T47D (cell line): ENCODE measurements at places on chromosomes 7 and 10.

GRCh38 chr10:121266370-121266769 lies 331.9 kb downstream of the FGFR2 start:
- DNase-seq, result no peak

DNA sequence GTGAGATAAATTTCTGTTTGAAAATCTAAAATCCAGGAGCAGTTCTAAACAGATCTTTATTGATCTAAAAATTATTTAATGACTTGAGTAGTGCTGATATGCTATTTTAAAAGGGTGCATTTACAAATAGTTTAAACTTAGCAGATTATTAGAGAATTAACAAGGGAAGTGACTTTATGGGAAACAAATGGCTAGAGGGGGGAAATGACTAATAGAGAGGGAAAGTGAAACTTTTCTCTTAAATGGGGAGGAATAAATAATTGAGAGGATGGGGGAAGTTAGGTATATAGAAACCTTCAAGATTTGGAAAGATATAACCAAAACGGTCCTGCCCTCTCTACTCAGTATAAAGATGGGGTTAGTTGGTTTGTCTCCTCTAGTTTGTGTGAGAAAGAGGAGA lies 90.1 kb upstream of the ARMC3 start:
- no peak for DNase-seq

- DNase-seq, result no peak
Measured at GRCh38 chr7:107318523-107319160, 149.8 kb downstream of the HBP1 start.

GRCh38 chr7:157851501-157852067 lies 514.8 kb downstream of the DNAJB6 start:
- no peak for DNase-seq

GRCh38 chr10:116771101-116771958 lies 29.0 kb upstream of the HSPA12A start:
- DNase-seq, result no peak

GRCh38 chr10:123913688-123914268 lies 22.2 kb upstream of the CPXM2 start:
- no peak for DNase-seq

DNA sequence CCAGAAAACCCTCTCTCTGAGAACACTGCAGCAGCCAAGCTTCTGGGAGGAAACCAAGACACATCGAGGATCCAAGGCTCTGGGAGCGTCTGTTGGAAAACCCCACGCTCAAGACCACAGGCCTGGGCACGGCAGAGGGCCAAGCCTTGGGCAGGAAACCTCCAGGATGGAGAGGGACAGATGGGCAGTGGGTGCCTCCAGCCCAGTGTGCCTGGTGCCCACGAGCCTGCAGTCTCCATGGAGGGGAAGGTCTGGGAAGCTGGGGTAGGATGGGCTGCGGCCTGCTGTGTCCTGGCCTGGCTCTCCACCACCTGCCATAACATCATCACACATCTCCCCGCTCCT lies 96.1 kb downstream of the FAM53B start:
- no peak for DNase-seq

GRCh38 chr7:108613147-108613948 lies 43.7 kb downstream of the DNAJB9 start:
- DNase-seq, result no peak

DNA sequence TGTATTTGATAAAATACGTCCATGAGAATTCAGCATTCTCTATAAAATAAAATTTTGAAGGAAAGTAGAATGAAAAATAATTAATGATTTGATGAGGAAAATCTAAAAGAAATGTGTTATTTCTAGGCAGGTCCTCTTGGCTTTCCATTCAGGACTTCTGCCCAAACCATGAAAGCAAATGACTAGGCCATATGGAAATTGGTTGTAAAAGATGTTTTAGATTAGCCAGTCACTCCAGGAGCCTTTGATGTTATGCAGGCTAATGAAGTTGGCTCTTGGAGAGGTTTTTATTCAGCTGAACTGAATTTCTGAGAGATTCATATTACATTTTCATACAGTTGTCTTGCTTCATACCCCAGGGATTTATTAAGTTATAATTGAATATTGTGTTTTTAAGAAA lies 452.8 kb downstream of the SDK1 start:
- DNase-seq, result no peak

DNA sequence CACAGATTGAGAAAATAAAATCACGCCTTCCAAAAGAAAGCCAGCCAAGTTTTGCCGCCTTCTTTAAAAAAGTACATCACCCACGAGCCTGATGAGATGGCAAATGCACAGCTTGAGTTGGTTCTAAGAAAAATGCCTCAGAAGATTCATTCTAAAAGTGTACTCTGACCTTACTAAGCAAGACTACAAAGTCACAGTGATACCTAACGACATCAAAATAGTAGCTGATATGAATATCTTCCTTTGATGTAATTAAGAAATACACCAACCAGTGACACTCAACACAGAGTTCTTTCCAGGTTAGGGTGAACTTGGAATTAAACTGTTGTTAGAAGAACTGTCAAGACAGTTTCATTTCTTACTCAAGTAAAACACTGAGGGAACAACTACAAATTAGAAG lies 78.0 kb upstream of the AMPH start:
- DNase-seq, result no peak

DNA sequence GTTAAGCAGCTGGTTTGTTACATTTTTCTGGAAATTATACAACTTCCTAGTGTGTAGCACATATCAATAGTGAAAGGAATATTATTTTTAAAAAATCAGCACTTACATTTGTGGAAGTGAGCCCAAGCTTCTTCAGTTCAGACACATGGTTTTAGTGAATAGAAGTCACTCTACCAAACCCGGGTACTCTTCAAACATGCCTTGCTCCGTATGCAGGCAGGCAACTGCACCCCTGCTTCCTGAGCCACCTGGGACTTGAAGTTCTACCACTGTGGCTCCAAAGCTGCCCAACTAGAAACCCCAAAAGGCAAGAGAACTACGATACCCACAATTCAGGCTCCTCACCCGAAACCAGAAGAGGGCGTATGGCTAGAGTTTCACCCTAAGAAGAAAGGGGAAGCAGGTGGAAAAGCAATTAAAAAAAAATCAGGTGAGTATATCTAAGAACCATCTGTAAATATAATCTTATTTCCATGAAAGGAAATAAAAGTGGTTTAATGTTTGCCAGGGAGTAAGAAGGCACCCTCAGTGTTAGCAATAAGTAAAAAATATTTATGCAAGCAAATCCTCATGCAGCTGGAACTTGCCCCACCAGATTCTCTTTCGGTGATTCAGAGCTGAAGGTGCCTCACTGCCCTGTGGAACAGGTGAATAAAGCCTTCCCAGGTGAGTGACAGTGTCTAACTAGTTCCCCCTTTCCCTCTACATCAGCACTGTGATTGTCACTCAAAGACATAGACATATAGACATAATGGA lies at the start of gene MACC1:
MACC1 (minus strand) TSS at position 192 of the 756 bp plus-strand sequence. CDS start 55,522 bp downstream, outside the sequence.
- peak; percentile 99 for DNase-seq

- DNase-seq, result no peak
Measured at GRCh38 chr10:130064783-130065182, 45.8 kb downstream of the C10orf143 start.

GRCh38 chr10:82092111-82092510 lies 217.1 kb downstream of the NRG3 start:
- no peak for DNase-seq

DNA sequence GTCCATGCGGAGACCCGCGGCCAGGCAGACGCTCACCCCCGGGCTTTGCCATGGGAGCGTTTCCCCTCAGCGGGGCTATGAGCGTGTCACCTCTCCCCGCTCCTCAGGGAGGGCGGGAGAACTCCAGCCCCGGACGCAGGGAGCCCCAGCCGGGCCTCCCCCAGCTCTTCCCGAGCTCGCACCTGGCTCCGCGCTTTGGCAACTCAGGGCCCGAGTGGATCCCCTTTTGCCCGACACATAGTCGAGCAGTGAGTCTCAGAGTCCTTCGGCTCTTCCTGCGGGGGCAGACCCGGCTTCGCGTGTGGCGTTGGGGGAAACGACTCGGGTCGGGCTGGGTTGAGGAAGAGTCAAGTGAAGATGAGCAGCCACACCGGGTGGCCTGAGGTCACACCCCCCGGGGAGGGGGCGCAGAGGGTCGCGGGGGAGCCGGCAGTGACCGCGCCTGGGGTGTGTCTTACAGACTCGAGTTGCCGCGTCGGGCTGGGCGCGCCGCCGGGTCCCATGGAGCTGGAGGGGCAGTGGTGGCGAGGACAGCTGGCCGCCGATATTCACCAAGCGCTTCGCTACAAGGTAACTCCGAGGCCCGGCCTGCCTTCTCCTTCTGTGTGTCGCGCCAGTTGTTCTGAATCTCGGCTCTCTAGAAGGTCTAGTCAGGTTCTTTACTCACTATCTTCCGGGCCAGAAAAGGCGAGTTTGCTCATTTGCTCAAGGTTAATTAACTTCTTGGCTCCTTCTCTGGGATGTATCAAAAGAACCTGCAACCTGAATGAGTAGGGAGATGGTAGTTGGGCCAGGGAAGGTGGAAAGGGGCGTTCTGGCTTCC lies 721 bp downstream of the CCNJ start:
- peak; percentile 72 for DNase-seq

DNA sequence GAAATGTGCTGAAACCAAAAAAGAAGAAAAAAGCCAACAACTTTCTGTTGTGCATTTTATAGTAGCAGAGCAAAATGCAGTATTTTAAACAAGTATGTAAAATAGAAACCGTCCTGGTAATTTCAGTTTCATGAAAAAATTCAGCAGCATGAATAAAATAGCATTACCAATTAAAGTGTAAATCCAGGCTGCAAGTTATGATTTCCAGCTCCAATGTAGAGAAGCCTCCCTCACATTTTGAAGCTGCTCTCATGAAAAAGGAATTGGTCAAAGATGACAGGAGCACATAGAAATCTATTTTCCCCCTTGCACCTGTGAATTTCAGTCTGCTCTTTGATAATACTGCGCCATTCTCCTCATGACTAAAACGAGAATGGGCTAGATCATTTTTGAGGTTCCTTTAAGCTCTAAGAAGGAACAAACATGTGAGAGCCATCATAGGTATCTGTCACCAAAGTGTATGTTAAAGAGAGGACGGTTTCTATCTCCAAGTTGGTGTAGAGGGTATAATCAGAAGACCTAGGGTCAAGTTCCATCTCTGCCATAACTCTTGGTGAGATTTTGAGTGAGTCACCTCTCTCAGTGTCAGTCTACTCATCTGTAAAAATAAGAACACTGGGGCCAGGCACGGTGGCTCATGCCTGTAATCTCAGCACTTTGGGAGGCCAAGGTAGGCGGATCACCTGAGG lies 107.5 kb downstream of the MTPAP start:
- DNase-seq, result no peak

- no peak for DNase-seq
Measured at GRCh38 chr7:81549484-81550016, 220.3 kb downstream of the HGF start.

GRCh38 chr10:72648301-72648700 lies 22.4 kb upstream of the MICU1 start:
- no peak for DNase-seq

- no peak for DNase-seq
Measured at GRCh38 chr10:11175823-11176243, 158.2 kb downstream of the CELF2 start.

GRCh38 chr10:71204746-71205145 lies 7.6 kb upstream of the UNC5B start:
- no peak for DNase-seq

DNA sequence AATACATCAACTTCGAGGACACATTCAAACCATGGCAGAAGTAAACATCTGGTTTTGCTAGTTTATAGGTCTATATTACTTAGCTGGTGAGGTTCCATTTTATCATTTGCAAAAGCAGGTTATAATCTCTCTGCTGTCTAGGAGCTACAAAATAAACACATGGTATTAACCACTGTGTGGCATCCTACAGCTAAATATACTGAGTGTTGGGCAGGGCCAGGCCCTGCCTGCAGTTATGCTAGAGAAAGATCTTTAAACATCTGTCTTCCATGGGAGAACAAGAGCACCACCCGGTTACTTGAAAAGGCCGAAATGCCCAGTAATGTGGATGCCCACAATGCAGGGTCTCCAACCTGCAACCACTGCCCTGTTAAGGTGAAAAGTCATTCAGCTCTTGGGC lies 20.6 kb upstream of the FKBP9 start:
- no peak for DNase-seq

DNA sequence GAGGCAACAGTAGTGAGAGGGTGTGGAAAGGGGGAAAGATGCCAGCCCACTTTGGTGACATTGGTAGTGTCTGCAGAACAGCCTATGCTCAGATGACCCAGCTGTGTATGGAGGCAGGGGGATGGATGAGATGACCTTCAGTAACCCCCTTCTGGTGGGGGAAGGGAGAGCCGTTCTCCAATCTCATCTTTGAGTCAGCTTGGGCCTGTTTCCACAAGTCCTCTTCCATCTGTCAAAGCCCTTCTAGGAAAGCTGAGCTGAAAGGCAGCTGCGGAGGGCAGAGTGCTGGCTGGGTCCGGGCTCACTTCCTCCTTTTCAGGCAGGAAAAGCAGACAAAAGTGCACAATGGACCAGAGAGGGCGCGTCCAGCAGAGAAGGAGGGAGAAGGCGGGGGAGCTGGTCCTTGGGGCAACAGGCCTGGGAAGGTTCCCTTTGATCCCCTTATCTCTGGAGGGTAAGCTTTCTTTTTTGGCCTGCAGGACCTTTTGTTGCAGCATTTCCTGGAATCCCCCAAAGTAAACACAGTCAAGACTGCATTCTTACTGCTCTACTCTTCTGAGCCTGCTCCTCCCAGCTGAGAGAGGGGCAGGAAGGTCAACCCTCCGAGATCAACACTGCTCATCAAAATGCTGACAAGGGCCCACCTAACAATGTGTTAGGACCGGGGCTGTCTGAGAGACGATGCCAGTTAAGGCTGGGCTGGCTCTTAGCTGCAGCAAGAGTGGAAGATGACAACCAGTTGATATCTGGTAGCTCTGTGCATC lies 1.2 kb upstream of the LRMDA start:
- DNase-seq, result no peak

GRCh38 chr7:7257899-7258692 lies 75.8 kb downstream of the C1GALT1 start:
- no peak for DNase-seq

GRCh38 chr7:151839451-151839921 lies 37.4 kb downstream of the PRKAG2 start:
- DNase-seq, result no peak

- DNase-seq, result no peak
Measured at GRCh38 chr7:19094598-19095352, 22.7 kb downstream of the TWIST1 start.

GRCh38 chr7:116224492-116225098 lies 14.3 kb downstream of the TES start:
- DNase-seq, result no peak

- peak; percentile 59 for DNase-seq
Measured at GRCh38 chr10:105585753-105586152, 944.7 kb downstream of the SORCS3 start.

GRCh38 chr10:119620241-119621077 lies 23.7 kb upstream of the TIAL1 start:
- DNase-seq, result no peak

DNA sequence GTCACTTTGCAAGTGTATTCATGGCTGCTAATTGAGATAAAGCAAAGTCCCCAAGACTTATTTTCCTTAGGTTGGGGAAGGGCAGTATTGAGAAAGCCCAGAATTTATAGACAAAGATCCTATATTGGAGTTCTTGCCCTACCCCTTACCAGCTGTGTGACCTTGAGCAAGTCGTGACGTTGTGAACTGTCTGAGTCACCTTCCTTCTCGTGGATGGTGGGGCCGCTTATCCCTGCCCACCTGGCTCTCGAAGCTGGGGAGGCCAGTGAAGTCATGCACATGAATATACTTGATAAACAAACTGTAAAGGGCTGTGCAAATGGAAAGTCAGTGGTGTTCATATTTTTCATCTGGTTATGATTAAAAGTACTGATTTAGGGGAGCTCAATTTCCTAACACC lies 127.4 kb downstream of the TACC2 start:
- DNase-seq, result no peak

GRCh38 chr7:6074612-6075380 lies 43.6 kb downstream of the ANKRD61 start:
- no peak for DNase-seq
